ENCODE measurements at places on chromosomes 1 and 21. TPM values are rescaled to one million over a fixed set of nuclear protein-coding genes. Genes with fewer than 3 reads are reported as not detected.

OR6K3 gene
- not detected for total RNA-seq

GRCh38 chr1:23168445-23169194, at the start of gene LUZP1:
Gene LUZP1 (minus strand): TSS chr1:23168856.
- DNase-seq, result peak; percentile 94

GRCh38 chr1:172544481-172545104, 11.6 kb downstream of the SUCO start:
- DNase-seq, result no peak

DNA sequence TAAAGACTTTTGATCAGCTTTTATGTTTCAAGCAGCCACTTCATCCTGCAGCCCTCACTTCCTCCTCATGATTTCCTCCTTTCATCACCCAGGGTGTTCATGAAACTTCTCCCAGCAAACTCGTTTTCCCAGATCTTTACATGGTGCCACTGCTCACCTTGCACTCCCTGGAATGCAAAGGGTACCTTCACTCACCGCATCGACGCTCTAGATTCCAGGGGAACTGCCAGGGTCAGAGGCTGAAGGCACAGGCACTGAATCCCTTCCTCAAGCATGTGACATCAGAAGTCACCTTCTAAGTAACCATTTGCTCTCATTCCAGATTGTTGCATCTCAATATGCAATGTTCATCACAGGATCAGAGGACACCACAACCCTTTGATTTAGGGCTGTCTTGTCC, 82.8 kb downstream of the PRKAB2 start:
- DNase-seq, result no peak

GRCh38 chr1:160163615-160164014, 12.2 kb downstream of the ATP1A4 start:
- no peak for DNase-seq

DNA sequence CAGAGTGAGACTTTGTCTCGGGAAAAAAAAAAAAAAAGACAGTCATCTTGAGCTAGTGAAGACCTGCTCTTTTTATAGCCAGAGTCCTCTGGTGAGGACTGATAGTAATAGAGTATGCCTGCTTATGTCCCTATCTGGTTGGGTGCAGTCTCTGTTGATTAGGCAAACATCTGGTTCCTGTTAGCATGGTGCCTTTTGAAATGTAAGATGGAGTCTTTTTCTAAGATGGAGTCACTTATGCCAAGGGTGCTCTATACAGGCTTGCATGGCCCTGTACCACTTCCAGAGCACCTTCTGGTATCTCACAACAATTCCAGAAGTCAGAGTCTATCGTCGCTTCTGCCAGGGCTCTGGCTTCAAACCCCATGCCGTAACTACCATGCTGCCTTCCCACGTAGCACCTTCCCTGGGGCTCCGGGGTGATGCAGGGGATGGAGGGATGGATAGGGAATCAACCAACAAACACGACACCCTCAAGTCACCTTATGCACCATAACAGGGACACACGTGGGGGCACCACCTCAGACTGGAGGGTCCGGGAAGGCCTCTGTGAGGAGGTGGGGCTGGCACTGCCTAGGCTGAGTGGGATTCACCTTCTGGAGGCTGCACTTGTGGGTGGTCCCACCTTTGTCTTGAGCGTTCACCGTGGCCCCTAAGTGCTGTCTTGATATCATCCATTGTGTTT, 11.6 kb upstream of the PADI6 start:
- no peak for DNase-seq

DNA sequence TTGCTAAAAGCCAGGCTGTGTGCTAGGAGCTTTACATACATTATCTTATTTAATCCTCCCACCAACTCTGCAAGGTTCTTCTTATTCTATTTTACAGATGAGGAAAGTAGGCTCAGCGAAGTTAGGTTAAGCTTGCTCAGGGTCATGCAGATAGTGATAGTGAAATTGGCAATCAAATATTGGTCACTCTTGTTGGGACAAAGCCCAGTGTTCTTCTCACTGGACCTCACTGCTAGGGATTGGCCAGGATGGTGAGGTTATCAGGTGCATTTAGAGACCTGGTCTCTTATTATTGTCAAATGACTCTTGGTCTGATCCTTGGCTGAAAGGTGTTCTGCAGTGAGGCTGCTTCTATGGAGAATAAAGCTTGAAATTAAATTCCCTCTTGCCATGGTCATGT, 145.1 kb downstream of the CNIH3 start:
- DNase-seq, result no peak
